CD4-positive, alpha-beta T cell treated with Interleukin-6 for 4 hours (primary cell): ENCODE measurements at places on chromosomes 7 and 10.

DNA sequence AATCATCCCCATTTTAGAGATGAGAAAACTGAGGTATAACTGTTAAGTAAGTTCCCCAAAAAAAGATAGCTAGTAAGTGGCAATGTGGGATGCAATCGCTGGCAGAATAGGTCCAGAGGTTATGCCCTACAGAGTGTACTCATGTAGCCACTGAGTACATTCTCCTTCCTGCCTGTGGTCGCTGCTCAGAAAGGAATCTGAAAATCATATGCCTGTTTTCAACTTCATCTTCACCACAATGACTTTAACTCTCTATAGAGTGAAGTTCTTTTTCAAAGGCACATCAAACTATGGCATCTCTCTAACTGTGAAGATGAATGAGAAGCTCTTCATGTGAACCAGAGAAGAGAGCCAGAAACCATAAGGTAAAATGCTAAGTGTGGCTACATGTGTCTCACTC is 162.2 kb upstream of the SLC25A13 start:
- no peak for DNase-seq

- DNase-seq: no peak
Measured at GRCh38 chr10:25758041-25758457, 176.0 kb upstream of the MYO3A start.

DNA sequence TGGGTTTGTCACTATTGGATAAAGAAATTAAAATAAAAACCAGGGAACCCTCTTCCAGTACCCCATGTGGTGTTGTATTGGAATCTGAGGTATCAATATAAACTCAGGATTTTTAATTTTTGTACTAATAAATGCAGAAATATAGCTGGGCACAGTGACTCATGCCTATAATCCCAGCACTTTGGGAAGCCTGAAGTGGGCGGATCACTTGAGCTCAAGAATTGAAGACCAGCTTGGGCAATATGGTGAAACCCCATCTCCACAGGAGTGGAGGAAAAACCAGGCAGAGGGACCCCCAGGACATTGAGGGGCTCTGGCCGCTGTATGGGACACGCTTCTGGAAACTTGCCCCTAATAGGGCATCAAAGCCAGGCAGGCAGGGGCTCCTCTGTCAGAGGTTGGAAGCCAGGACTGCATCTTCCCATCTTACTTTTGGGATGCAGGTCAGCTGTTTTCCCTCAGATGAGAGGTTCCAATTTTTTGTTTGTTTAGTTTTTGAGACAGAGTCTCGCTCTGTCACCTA is 11.1 kb downstream of the ADIRF start:
- no peak for DNase-seq

DNA sequence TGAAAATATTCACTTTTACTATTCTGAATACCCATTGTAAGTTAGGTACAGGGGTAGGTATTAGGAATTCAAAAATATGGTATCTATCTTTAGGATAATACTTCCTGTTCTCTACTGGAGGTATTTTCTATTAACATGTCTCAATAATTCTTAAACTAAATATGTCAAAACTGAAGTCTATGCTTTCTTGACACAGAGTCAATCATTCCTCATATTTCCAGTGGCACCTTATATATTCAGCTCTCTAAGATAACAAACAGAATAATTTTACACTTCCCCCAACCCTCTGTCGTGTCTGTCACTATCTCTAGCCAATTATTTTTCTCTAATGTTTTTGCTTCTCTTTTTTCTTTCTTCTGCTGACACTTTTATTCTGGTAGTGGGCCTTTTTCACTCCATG is 138.9 kb downstream of the TMEM26 start:
- no peak for DNase-seq

DNA sequence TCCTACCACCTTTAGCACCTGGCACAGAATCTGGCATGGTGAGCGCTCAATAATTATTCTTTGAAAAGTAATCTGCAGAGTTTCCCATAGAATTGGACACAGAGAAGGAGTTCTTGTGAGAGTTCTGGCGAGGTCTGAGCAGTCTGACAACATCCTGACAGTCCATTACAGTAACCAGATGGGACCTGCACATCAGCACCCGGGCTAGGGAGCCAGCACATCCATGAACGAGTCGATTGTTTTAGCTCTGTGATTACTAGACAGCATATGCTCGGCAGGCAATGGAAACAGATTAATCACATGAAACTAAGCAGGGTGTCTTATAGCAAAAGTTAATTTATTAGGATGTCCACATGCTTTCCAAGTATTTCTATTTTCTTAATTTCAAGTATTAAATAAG is 96.7 kb downstream of the SEMA3D start:
- no peak for DNase-seq

- DNase-seq: no peak
Measured at GRCh38 chr7:18706670-18707069, 211.1 kb downstream of the HDAC9 start.

GRCh38 chr7:12731775-12732174 is 44.3 kb downstream of the ARL4A start:
- no peak for DNase-seq

GRCh38 chr7:94057955-94058354 is 53.8 kb upstream of the BET1 start:
- DNase-seq: no peak

- no peak for DNase-seq
Measured at GRCh38 chr10:95542330-95542729, 18.8 kb downstream of the SORBS1 start.

DNA sequence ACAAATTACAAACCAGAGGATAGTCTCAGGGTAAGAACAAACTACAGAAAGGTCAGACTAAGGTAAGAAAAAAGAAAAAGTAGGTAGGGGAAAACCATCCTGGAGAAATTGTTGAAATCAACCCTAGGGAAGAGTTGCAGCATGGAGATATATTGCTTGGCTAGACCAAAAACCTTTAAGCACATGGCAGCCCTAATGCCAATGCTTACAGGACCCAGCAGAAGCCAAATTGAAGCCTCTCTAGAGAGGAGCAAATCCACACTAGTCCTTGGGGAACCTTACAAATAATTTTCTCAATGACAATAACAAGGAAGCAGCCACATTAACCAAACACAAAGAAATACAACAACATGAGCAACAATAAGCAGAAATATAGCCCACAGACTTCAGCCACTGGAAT is 81.9 kb downstream of the CNOT4 start:
- DNase-seq: no peak

DNA sequence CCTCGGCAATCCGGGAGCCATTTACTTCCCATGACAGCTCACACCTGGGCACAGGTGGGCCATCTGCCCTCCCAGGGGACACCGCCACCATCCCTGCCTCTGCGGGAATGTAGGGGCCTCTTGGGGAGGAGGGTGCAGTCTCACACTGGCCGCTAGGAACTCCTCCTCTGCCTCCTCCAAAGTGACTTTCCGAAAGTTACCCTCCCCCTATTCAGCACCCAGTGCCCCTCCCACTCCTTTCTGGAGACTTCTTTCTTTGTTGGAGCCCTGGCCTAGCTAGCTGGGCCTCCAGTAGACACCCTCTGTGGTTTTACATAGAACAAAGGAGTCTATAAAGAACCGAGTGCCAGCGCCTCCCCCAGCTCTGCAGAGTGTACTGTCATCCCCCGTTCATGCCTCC is 45.8 kb upstream of the MNX1 start:
- DNase-seq: no peak

DNA sequence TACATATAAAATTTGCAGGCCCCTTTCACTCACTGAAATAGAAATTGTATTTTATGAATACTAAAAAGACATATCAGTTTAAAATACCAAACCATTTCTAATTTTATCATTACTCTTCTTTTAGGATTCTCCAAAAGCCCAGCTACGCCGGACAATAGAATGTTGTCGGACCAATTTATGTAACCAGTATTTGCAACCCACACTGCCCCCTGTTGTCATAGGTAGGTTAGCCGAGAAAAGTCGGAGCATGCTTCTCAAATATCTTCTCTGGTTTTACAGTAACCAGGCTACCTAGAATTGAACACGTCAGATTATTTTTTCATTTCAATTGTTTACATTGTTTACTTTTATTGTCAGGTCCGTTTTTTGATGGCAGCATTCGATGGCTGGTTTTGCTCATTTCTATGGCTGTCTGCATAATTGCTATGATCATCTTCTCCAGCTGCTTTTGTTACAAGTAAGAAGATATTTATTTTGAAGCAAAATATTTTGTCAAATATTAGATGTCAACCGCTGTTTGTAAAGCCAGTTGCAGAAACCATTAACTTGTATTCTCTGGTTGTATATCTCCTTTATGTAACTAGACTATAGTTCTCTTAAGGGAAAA is 57.6 kb downstream of the MMRN2 start:
- DNase-seq: peak; percentile 50

DNA sequence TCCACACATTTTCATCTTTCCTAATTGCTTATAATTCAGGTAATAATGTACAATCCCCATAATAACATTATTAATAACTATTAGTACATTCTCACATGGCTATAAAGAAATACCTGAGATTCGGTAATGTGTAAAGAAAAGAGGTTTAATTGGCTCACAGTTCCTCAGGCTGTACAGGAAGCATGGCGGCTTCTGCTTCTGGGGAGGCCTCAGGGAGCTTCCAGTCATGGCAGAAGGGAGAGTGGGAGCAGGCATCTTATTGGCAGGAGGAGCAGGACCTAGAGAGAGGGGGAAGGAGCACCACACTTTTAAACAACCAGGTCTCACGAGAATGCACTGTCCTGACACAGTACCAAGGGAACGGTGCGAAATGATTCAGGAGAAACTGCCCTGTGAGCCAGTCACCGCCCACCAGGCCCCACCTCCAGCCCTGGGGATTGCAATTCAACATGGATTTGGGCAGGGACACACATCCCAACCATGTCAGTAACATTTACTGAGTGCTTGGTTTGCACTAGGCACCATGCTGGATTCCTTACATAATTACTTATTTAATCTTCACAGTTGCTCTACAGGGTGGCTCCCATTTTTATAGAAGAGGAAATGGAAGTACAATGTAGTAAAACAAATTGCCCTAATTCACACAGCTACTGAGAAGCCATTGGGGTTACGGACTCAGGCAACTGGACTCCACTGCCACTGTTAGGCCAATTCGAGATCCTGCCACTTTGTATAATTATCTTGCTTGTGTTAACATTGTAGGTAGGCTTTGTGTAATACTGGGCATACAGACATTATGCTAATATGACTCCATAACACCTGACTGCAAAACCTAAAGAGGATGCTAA is 8.7 kb upstream of the ESYT2 start:
- DNase-seq: no peak

- DNase-seq: no peak
Measured at GRCh38 chr10:95819620-95820329, 63.8 kb downstream of the ENTPD1 start.

DNA sequence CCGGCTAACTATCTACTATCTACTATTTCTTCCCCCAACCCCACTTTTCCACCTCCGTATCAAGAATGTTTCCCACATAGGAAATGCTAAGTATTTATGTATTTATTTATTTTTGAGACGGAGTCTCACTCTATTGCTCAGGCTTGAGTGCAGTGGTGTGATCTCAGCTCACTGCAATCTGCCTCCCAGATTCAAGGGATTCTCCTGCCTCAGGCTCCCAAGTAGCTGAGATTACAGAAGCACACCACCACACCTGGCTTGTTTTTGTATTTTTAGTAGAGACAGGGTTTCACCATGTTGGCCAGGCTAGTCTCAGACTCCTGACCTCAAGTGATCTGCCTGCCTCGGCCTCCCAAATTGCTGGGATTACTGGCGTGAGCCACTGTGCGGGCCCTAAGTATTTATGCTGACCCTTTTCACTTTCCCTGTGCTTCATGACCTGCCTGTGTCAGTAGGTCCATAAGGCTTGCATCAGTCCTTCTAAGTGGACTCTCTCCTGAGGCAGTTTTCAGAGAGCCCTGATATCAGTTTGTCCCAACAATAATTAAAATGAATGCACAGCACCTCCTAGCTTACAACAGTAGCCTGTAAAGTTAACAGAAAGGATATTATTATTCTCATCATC is 25.7 kb upstream of the FBXW4 start:
- DNase-seq: no peak

- no peak for DNase-seq
Measured at GRCh38 chr7:6023974-6024435, 7.2 kb upstream of the ANKRD61 start.

GRCh38 chr7:47233996-47234395 is 347.9 kb downstream of the TNS3 start:
- no peak for DNase-seq

DNA sequence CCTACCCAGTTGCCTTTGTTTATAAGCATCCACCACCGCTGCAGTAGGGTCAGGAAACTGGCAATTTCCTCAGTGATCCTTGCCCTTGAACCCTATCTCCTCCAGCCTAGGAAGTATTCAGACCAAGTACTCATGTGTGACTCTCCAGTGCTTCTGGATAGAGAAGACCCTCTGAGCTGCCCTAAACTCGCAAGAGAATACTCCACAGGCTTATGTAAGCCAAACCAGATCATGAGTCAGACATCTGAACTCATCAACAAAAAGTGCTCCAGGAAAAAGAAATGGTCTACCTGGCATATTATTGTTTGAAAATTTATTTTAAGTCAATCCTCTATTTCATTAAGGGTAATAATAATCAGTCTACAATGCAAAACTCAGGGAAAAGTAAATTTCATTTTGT is 101.3 kb downstream of the KAT6B start:
- no peak for DNase-seq

GRCh38 chr7:22786290-22786932 is 36.2 kb downstream of the TOMM7 start:
- DNase-seq: no peak

DNA sequence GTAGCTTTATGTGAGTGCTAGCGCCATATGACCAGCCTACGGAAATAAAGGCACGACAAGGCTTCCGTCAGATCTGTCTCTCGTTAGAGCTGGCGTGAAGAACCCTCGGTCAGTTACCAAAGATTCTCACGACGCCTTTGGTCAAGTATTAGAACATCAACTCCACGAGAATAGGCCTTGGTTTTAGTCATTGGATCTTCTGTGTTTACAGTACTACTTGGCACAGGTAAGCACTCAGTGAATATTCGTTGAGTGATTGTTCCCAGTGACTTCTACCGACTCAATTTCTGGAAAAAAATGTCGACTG is 316 bp downstream of the RBM48 start:
- no peak for DNase-seq

GRCh38 chr10:122113161-122113944 is 124.4 kb downstream of the TACC2 start:
- DNase-seq: no peak

DNA sequence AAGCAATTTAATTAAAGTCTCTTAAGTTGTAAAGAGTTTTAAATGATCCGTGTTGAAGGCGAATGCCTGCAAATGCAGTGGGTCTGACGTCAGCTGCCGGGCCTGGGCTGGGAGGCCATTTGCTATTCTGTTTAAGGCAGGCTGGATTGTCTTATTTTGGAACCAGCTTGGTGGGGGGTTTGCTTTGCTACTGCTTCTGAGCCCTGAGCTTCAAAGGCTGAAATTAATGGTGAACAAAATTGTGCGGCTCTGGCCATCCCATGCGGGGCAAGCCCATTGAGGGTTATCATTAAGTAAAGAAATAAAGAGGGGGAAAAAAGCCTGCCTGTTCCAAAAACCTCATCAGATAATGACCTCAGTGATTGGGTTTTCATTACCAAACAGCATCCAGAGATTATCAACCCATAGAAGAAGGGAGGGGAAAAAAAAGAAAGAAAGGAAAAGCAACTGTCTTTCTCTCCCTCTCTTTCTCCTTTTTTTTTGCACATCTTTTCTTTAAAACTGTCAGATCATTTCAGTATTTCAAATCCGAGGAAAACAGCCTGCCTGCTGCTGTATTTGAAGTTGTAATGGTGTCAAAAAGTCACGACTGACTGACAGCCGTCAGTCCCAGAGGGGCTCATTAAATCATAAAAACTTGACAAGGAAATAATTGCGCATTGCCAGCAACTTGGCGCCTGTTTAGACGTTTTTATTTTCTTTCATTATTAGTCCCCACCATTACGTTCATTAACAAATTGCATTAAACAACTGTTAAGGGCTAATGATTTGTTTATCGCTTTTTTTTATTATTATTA is 131.9 kb upstream of the TCF7L2 start:
- DNase-seq: no peak

- DNase-seq: no peak
Measured at GRCh38 chr10:23692736-23693135, 253.9 kb downstream of the OTUD1 start.
